ENCODE measurements at places on chromosomes 5 and 9.

DNA sequence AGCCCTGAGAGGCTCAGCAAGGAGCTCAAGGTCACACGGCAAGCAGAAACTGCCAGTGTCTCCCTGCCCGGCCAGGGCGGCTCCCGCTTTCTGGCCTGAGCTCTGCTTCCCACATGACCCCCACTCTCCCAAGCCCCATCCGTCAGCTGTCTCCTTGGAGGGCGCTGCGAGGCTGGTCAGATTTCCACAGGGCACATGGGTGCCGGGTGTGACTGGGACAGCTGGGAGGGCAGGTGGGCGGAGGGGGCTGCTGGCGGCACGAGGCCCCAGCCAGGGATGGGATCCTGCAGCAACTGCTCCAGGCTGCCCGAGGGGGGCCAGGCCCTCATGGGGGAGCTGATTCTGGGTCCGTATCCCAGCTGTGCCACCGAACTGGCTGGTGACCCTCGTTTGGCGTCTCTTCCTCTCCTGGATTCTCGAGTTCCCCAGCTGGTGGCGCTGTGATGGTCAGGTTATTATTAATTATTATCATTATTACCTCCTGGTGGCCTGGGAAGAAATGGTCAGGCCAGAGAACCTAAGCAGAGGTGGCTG is 12.9 kb upstream of the WDR38 start:
- DNase-seq = no peak

GRCh38 chr5:131720714-131721113 is 76.1 kb downstream of the FNIP1 start:
- DNase-seq = no peak

DNA sequence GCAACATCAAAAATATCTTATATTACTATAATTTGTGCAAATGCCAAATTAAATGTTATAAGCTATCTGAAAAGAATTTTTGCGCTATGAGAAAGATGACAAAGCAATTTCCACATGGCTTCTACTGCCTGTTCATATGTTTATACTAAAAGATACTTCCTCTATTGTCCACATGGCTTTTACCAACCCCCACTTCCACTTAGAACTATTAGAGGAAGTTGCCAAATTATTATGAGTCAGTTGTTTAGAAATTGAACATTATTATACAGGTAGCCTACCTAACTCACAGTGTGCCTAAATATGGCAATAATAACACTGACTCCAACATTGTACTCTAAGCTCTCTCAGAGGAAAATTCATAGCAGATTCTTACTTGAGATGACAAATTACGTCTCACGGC is 37.6 kb upstream of the SLC27A6 start:
- no peak for DNase-seq

DNA sequence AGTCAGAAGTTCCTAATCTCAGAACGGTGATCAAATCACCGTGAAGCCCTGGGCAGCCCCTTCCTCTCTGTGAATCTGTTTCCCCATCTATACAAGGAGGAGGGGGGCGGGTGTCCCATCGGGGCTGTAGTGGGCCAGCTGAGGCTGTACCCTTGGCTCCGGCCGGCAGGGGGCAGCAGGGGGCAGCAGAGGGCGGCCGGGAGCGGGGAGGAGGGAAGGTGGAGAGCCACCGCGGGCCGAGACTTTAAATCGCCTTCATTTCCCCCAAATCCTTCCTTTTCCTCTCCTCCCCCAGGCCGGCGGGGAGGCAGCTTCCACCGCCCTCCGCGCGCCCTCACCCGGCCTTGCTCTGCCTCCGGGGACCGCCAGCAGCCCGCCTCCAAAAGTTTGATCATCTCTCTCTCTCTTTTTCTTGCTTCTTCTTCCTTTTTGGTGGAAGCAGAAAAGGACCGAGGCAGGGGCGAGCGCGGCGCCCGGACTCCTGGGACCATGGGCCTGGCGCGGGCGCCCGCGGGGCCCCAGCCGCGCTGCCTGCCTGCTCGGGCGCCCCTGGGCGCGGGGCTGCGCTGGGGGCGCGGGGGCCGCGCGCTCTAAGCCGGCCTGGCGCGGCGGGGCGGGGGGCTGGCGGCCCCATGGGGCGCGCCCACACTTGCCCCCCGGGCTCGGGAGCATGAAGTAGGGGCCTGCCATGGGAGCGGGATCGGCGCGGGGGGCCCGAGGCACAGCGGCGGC is at the start of gene COL27A1:
TSS of gene COL27A1 (plus strand) at position 275 of the 732 bp plus-strand sequence. CDS start at position 689, 414 bp downstream.
- DNase-seq = peak; percentile 79

DNA sequence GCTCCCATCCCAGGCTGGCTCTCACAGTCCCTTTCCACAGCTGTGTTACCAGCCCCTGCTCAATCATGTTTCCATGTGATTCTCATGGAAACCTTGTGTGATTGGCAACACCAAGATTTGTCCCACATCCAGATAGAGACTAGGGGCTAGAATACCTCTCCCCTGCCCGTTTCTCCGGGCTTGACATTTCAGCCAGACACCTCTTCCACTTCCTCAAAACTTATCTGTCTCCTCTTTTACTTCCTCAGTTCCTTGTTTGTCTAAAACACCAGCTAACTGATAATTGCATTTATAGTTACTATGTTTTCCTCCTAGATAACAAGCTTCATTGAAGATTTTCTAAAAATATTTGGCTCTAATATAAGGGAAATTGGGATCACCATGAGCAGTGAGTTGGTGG is 16.6 kb upstream of the KCNMB1 start:
- no peak for DNase-seq

DNA sequence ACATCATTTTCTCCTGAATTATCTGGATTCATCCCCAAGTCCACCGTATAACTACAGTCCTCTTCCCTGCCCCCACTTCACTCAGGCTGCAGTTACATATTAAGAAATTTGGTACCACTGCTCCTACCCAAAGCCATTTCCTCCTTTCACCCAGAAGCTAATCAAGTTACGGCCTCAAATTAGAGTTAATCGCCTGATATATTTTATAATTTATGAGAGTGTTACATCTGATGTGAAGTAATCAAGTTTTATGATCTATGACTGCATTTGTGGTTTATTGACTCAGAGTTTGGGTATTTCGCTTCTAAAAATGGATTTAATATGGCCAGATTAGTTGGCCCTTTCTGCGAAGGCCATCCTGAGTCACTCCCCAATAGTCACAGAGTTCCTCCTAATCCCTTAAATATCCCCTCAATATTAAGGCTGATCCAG is 223.6 kb upstream of the KIF2A start:
- no peak for DNase-seq

DNA sequence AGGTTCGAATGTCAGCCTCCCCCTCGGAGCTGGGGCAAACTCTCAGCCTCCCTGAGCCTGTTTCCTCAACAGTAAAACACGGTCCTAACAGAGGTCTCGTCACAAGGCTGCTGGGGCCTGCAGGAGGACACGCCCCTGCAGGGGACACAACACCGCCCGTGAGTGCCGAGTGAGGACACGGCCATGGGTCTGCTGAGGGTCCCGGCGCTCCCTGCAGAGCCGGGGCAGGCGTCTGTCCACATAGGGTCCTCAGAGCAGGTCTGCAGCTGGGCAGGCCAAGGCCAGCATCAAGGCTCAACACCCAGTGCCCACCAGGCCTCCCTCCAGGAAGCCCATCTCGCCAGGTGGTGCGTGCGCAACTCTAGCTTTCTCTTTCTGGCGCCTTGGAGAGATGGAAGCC is 125.2 kb downstream of the VAV2 start:
- no peak for DNase-seq

DNA sequence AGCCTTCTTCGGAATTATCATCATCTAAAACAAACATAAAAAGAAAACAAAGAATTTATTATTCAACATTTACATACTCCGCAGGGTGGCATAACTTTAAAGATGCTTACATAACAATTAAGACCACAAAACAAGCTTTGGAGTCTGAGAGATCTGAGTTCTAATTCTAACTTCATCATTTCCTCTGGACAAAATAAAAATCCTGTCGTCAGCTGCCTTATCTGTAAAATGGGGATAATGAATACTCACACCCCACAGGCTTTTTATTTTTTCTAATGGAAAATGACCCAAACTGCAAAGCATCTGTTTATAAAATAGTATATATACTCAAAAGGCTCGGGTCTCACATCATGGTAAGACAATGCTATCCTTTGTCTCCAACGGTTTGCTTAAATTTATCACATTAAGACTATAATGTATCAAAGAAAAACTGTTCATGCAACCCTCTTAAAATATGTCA is 4.3 kb downstream of the ARRDC3 start:
- no peak for DNase-seq

- DNase-seq = no peak
These were observed 40.2 kb downstream of the NSUN2 start for GRCh38 chr5:6592601-6593000.

DNA sequence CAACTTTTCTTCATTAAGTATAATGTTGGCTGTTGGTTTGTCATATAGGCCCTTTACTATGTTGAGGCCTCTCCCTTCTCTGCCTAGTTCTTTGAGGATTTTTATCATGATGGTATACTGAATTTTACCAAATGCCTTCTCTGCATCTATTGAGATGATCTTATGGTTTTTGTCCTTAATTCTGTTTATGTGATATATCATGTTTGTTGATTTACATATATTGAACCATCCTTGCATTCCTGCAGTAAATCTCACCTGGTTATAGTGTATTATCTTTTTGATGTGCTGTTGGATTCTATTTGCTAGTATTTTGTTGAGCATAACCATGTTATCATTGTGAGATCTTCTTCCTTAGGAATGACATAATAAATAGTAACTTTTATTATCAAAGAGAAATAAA is 362.9 kb downstream of the CCDC171 start:
- DNase-seq = no peak

GRCh38 chr5:85646641-85647040 is 971.1 kb upstream of the COX7C start:
- no peak for DNase-seq

DNA sequence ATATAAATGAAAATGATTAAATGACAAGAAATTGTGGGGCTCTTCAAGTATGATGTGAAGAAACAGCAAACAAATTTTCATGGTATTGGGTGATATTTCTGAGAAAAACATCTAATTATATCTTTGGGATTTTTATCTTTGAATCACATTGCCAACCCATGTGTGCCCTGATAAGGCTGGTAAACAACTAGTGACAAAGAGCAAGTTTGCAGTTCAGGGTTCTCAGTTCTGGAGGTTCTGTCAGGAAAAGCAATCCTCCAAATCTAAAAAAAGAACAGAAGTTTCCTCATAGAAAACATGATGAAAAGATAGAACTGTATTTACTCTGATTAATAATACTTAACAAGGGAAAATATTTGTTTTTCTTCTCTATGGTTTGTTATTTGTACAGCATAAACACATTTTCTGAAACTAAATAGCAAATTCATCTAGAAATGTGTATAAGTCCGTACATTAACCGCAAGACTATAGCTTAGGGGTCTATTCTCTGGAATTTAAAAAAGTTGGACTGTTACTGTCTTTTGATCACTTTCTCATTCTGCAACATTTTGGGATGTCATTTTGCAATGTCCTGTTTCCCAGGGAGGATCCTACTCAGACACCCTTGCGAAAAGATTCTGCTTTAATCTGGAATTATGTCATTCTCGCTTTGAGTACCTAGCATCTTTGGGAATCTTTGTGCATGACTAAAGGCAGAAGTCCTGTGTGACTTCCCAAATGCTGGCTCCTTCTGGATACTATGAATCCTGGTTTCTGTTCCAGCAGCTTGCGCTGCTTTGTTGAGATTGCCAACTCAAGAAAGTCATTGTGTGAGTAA is 308.5 kb downstream of the ADGRV1 start:
- DNase-seq = no peak

All from germinal center (tissue), 1 donor.